ENCODE measurements at places on chromosomes 7 and 10. TPM values are rescaled to one million over a fixed set of nuclear protein-coding genes. Genes with fewer than 3 reads are reported as not detected.

DNA sequence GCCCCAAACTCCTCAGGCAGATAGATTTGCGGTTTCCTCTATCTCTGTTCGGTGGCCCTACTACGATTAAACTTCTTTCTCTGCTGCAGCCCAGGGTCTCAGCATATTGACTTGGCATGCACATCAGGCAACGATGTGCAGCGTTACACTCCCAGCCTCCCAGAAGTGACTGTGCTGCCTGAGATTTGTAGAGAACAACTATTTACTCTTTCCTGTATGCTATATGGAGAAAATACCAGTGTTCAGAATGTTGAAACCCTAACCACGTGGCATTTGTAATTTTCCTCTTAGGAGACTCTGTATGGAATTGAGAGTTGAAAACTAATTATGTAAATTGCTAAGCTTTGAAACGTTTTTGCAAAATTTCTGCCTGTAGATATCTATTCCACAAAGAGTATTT is 50.9 kb downstream of the GNAI1 start:
- no peak for DNase-seq

- no peak for DNase-seq
Observed at GRCh38 chr7:45579391-45579801, 5.2 kb downstream of the ADCY1 start.

DNA sequence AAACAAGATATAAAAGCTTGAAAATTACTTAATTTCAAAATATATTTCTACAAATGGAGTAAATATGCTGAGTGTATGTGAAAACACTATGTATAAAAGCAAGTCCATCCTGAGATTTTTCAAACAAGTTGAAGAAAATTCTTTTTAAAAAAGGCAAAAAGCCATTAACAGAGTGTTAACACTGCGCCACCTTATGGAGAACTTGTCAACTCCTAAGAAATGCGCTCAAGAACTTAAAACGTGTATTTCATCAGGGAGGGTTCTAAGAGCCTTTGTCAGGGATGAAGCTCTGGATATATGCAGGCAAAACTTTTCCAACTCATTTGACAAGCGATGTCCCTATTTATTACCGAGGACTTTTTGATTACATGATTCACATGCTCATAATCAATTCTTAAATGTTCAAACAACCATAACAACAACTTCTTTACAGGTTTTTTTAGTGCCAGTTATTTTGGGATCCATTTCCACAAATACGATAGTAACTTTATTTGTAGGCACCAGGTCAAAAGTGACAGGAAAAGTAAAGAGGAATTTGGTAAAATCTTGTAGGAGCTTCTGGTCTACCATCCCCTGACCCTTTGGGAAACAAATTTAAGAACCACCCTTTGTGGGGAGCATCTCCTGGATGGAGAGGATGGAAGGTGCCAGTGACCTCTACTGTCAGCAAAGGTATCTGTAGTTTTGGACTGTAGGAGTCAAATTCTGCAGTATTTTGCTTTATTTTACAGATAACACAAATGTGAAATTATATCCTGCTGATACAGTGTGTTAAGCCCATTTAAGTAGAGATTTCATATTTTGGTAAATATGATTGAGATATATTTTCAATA is 23.2 kb downstream of the CALCR start:
- DNase-seq, result no peak

GRCh38 chr7:43138710-43139109 is 26.3 kb downstream of the HECW1 start:
- no peak for DNase-seq

DNA sequence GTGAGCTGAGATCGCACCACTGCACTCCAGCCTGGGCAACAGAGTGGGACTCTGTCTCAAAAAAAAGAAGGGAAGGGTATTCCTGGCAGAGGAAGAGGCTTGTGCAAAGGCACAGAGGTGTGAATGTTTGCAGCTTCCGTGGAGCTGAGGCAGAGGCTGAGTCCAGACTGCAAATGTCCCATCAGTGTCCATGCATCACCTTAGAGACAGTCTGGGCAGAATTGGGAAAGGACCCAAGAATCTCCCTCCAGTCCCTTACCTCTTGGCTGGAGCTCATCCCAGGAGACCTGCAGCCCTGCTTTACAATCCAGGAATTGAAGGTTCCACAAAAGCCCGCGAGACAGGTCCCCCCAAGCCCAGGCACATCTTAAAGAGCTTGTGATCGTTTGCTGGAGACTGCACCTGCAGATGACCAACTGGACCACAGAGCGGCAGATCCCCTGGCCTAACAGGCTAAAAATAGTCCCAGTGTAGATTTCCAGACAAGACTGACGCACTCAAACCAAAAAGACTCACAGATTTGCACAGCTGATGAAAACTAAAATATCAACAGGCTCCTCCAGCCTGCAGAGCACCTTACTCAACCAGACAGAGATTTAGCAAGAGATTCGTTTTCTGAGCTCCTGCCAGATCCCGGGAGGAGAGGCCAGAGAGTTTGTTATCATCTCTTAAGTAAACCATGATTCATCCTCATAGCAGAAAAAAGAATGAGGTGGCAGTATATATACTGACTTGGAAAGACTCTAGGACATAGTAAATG is 22.9 kb upstream of the NANOS1 start:
- DNase-seq, result peak; percentile 46

DNA sequence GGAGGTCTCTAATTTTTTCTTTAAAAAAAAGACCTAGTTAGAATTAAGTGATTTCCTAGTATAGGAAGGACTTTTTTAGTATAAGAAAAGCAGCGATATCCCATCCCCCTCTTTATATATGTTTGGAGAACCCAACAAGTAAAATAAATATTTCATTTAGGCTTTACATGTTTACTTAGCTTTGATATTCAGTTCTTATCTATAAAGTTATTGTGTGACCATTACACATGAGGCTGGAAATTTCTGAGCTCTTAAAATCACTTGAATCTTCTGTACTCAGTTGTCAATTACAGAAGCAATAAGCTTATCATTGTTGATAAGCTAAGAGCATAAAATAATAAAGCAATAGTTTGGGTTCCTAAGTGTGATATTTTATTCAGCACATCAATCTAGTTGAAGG is 89.7 kb downstream of the AASS start:
- no peak for DNase-seq

DNA sequence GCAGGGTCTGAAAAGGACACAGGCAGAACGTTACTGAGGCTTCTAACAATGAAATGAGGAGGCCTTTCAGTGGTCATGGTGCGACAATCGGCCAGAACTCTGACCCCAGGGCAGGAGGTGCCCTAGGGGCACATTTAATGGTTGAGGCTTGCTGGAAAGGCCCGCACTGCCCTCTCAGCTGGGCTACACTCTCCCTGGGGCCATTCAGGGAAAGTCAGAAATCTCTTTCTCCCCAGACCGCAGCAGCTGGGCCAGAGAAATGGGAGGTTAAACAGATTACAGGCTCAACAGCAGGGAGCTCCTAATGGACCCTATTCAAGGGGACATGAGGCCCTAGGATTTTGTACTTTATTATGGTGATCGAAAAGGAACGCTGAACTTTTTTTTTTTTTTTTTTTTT is 85.6 kb upstream of the FGFR2 start:
- DNase-seq, result no peak

DNA sequence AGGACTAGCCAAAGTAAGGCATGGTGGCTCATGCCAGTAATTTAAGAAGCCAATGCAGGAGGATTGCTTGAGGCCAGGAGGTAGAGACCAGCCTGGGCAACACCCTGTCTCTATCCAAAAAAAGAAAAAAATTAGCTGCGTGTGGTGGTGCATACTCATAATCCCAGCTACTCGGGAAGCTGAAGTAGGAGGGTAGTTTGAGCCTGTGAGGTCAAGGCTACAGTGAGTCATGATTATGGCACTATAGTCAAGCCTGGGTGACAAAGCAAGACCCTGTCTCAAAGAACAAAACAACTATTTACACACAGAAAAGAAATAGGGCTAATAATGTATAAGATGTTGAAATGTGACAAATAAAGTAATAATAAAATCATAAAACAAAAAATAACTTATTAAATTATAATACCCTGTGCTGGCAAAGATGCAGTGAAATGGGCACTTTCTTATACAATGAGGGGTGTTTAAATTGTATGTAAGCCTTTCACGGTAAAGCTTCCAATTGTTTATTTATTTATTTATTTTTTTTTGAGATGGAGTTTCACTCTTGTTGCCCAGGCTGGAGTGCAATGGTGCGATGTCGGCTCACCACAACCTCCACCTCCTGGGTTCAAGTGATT is 175.2 kb downstream of the TPST1 start:
- DNase-seq, result no peak

DNA sequence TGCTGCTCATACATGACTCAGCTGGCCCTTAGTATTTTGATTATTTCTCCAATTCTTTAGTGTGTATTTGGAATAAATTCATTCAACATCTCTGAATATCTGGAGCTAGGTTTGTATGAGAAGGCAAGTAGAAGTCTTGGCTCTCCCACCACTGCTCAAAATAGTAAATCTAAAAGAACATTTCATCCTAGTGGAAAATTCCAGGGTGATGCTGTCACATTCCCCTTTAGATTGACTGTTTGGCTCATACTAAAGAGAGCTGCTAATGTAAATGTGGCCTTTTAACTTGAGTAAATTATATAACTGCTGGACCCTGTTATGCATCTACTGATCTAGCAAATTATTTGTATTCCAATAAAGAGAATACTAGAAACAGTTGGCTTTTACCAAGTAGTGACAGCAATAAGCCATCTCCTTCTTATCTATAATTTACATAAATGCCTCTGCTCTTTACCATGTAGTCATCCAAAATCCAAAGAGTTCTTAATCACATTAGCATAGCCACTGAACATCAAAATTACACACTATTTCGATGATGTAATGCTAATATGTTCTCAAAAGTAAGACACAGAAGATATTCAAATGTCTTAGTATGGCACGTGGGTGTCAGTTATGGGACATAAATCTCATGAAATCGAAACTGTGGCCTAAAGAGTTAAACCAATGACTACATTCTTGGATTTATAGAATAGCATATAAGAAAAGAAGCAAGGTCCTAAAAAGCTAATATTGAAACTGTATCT is 86.9 kb upstream of the KCND2 start:
- no peak for DNase-seq

DNA sequence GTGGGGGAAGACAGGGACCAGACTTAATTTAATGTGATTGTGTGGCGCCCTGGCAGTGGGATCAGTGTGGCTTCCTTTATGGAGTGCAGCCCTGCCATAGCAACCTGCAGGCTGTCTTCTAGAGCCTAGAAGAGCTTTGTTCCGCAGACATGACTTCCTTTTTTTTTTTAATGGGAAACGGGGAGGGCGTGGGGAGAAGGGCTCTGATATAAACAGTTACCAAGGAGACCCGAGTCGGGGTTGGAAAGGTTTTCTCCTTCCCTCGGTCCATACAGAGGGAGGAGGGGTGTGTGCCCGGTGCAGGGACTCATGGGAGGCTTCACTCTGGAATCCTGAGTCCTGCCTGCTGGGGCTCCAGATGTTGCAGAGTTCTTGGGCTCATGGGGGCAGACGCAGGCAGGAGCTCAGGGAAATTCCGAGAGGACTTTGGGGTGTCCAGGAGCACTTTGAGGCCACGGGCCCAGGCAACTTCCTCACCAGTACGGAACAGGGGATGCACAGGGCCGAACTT is 26.9 kb downstream of the TMEM120A start:
- DNase-seq, result no peak

GRCh38 chr10:92313750-92314149 is 22.8 kb downstream of the MARCHF5 start:
- no peak for DNase-seq

DNA sequence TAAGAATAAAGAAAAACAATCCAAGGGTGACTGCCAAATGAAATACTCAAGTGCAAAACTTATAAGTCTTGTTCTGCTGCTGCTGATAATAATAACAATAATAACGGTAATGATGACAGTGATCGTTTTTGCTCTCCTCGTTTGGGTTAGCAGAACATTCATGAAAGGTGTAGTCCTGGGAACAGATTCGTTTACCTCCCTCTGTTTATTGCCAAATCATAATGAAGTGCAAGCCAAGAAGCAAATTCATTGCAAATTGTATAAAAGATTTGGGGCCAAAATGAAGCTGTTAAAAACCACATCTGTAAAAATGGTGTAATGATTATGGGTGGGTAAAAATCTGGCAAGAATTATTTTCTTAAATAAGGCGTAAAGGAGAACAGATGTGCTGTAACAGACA is 587.2 kb upstream of the MKI67 start:
- DNase-seq, result no peak

GRCh38 chr7:130970196-130970595 is 236.2 kb upstream of the KLF14 start:
- no peak for DNase-seq

DNA sequence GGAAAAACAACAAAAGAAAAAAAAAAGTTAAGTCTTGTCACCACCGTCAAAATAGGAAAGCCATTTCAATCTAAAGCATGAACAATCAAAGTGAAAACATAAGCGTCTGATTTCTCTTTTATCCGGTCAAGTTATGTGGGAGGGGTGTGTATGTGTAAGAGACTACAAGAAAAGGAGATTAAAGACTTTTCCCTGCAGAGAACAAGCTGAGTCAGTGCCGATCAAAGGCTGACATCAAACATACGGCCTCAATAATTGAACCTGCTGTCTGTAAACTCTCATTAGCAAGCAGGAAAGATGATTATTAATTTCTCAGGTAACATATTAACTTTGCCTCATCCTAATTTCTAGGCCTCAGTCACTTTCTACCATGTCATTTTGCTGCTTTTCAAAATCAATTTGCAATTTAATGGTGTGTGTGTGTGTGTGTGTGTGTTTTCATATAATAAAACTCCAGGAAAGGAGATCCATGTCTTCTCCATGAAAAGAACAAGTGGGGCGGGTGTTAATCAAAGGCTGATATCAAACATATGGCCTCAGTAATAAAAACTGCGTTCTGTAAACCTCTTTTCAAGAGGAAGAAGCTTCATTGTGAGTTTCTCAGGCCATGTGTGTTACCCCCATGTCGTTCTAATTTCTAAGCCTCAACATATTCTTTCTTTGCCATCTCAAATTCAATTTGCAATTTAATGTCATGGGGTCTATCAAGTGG is 649.1 kb upstream of the SORCS1 start:
- no peak for DNase-seq

PPIA gene
- 1,320 TPM for total RNA-seq

PROSER2 gene
- 6.2 TPM for total RNA-seq

VAX1 gene
- total RNA-seq, result not detected

NUDT13 gene
- 5.1 TPM for total RNA-seq

ZNF479 gene
- total RNA-seq, result not detected

Data from mucosa of descending colon (tissue), 3 donors.